ENCODE measurements at places on chromosomes 5 and 9.

DNA sequence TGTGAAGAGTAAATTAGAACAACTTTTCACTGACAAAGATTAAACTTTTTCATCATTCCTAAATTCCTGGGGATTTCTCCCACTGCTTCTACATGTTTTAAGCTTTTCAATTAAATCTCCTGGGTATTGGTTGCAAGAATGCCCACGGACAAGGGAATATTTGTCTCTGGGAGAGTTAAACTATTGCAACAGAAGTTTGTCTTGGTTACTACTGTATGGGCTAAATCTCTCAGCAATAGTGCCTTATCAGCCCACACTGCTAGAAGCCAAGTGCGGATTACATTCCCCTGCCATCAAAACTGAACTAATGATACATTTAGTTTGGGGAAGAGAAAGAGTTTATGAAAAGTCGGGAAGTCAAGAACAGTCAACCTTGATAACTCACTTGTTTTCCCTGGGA is 528.2 kb upstream of the C9orf72 start:
- no peak for DNase-seq

GRCh38 chr5:16736158-16736995 is 119.6 kb upstream of the RETREG1 start:
- DNase-seq = no peak

DNA sequence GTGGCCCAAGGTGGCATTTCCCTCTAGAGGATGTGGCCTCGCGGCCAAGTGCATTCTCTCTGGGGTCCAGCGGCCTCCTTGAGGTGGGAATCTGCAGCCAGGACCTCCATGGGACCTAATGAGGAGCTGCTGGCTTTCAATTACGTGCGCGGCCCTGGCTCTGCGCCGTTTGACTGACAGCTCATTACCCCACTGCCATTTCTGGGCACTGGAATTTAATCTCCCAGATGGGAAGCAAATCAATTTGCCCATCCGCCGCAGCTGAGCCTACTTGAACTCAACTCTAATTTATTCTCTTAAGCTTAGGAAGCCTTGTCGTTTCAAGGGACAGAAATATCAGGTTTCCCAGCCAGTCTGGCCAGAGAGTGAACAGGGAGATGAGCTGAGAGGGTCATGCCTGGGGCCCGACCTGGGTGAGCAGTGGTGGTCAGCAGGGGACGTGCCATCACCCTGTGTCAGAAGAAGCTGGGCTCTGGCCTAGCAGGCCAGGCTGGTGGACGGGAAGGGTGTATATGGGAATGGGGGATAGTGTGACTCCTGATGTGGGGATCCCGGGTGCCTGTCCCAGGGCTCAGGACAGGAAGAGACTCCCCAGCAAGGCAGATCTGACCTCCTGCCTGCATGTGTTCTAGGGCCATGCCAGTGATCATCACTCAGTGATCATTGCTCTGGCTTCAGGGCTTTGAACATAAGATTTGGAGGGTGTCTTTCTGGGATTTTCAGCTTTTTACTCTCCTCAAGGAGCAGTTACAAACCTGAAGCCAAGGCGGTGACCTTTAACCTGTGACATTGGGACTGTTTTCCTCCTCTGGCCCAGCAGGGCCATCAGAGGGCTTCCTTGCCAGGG is 69.7 kb downstream of the MACROH2A1 start:
- no peak for DNase-seq

- no peak for DNase-seq
Observed at GRCh38 chr9:114687034-114687433, 5.0 kb upstream of the TEX48 start.

DNA sequence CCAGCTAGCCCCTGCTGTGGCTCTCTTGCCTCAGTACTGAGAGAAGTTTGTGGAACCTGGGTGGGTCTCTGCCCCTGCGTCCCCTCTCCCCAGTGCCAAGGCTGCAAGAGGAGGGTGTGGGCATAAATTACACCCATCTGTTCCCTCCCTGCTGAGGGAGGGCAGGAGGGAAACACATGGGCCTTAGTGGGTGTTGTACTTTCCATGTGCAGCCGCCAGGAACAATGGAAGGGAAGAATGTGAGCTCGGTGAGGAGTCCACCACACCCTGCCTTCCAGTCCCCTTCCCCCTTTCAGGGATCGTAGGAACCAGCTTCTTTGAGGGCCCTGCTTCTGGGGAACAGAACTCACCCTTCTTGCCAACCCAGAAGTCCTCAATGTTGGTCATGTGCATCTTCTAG is 138.2 kb upstream of the KLF4 start:
- no peak for DNase-seq

- DNase-seq = no peak
Observed at GRCh38 chr9:100104314-100104713, 5.3 kb downstream of the INVS start.

DNA sequence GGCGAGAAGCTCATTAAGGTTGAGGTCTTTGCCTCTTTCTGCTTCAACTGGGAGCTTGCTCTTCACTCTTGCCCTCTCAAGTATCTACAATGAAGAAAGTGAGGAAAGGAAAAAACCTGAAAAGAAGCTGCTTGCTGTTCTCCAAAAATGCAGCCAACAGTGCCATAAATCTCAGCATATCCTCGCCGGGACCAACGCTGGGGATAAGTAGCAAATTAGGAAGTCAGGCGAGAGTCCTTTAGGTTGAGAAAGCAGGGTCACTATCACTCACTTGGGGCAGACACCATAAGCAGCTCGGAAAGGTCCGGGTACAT is 399 bp downstream of the NUP155 start:
- no peak for DNase-seq

DNA sequence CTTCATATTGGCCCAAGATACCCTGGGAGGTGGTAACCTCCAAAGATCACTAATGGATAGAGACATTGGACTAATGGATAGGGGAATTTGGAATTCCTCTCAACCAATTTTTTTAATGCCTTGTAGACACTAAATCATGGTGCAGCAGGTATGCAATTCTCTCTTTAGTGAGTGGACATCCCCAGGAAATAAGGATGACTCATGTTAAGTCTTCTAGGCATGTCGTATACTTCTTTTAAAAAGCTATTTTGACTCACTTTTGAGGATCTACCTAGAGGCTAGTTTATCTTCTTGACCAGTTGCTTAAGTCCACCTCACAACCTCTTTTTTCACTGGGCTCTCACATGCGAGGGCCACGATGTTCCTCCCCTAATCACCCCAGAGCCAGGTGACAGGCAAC is 211.6 kb upstream of the CDH12 start:
- no peak for DNase-seq

DNA sequence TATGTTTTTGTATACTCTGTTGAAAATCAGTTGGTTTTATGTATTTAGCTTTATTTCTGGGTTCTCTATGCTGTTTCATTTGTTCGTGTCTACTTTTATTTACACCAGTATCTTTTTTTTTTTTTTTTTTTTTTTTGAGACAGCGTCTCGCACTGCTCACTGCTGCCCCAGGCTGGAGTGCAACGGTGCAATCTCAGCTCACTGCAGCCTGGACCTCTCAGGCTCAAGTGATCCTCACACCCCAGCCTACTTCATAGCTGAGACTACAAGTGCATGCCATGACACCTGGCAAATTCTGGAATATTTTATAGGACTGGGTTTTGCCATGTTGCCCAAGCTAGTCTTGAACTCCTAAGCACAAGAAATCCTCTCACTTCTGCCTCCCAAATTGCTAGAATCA is 869.4 kb upstream of the CDH6 start:
- DNase-seq = no peak

DNA sequence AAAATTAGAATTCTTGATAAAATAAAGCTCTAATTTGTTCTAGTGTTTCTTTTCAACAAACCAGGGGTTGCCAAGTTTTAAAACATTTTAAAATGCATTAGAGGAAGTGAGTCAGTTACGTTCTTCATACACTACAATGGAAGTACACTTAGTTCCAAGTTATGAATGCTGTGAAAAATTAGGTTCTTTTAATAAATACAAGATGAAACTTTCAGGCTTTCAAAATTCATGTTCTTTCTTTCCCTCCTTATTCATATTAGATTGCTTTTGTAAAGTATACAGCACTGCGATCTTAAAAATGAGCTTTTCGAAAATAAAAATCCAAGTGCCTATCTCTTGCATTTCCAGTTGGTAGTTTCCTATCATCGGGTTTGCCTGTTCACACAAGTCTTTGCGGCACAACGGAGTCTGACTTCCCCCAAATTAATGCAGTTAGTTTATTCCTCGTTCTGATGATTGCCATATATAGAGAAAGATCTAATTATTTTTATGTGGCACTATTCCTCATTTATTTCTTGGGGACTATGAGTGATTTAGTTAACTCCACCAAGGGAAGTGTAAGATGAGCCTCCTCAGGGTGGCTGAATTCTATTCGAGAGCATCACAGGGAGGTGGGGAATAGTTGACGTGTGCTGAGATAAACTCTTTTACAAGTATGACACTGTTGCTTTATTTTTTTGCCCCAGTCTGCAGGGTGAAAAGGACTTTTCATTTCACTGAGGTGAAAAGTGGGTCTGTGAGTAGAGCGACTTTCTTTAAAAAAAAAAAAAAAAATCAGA is 238.2 kb downstream of the CD180 start:
- DNase-seq = no peak

GRCh38 chr5:178965465-178966055 is 24.6 kb downstream of the ZNF454 start:
- DNase-seq = no peak

GRCh38 chr5:73352649-73353230 is 95.8 kb downstream of the FOXD1 start:
- no peak for DNase-seq

- DNase-seq = no peak
Observed at GRCh38 chr9:116504081-116504480, 183.0 kb upstream of the TRIM32 start.

DNA sequence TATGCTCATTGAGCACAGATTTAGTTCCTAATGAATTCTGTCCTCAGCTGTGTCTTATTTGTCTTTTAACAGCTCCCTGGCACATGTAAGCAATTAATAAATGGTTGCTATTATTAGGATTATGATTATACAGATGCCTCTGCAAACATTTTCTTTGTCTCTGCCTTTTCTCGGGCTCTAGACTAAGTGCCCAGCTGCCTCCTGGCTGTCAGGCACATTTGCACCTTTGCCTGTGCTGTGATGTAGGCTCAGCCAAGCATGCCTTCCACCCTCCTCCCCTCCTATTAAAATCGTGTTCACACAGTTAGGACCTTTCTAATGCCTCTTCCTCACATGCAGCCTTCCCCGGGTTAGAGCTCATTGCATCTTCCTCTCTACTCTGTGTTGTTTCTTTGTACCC is 25.7 kb downstream of the NPR3 start:
- no peak for DNase-seq

GRCh38 chr5:148554621-148555020 is 99.7 kb downstream of the HTR4 start:
- DNase-seq = no peak

DNA sequence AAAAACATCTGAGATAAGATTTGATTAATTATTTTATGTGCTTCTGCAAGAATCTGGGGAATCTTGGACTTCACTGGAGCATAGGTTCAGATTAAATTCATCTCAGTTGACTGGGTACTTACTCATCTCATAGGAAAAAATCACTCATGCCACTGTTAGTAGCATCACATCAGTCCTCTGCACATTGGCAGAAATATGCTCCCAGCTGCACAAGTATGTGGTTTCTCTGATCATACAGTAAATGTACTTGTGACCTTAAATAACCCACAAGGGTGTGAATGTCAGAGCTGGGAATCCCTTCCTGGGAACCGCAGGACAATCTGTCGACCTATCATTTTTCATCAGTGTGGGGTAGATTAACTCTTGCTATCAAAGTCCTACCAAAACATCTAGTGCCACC is 203.7 kb upstream of the SLC24A2 start:
- no peak for DNase-seq

DNA sequence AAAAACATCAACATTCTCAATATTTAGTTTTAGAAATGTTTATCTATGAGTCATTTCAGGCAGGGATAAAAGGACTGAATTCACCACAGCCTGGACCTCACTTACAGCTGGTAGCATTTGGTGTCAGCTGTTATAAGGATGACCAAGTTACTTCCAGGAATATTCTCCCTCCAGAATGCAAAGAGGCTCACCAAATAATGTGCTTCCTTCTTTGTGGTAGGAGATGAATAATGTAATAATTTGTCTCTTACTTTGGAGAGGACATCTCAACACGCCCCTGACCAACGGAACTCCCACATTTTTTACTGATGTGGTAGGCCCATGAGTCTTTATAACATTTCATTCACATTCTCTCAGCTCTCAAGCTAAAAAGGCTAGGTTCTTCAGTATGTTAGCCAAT is 825.9 kb upstream of the GRAMD2B start:
- DNase-seq = no peak

- peak; percentile 16 for DNase-seq
Observed at GRCh38 chr9:16870596-16871335, at the start of gene BNC2. Gene BNC2, minus strand, starts transcription at chr9:16870670. Its CDS starts 22 bp downstream, at chr9:16870648.

DNA sequence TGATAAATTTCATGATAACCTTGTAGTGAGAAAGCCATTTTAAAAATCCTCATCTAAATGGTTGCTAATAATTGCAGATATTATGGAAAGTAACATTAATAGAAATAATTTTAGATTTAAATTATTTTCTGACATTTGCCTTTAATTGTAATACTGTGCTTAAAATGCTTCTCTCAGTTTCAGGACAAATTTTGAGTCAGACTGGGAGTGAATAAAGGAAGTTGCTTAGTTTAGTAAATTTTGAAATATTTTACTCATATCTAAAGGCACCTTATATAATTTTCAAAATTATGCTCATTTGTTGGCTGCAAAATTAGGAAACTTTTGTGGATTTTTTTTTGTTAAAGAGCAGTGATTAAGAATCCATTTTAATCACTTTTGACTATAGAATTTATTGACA is 93.8 kb downstream of the CSNK1G3 start:
- DNase-seq = no peak

GRCh38 chr9:127634698-127635097 is 22.6 kb downstream of the STXBP1 start:
- no peak for DNase-seq

GRCh38 chr9:94139672-94140417 is 55.6 kb downstream of the PTPDC1 start:
- no peak for DNase-seq

- no peak for DNase-seq
Observed at GRCh38 chr5:127292030-127292735, 1.6 kb downstream of the MEGF10 start.

- no peak for DNase-seq
Observed at GRCh38 chr9:35666549-35666948, 1.6 kb upstream of the ARHGEF39 start.

GRCh38 chr9:71936066-71936465 is 24.6 kb downstream of the C9orf85 start:
- DNase-seq = no peak

DNA sequence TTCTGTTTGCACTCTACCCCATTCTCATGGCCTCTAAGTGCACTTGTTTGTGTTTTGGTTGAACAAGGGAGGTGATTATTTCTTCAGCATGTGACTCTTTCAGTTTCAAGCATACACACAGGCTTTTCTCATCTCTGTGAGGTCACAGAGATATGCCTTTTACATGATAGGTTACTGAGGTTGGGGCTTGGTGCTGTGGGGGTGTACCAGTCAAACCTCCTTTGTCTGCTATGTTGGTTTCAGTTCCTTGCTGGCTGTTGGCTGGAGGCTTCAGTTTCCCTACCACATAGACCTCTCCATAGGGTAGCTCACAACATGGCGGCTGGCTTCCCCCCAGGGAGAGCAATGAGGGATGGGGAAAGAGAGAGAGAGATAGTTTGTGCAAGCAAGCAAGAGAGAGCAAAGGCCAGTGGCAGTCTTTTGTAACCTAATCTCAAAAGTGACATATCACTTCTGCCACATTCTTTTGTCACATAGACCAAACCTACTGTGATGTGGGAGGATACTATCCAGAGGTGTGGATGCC is 96.7 kb upstream of the SEMA6A start:
- no peak for DNase-seq

GRCh38 chr5:37838933-37839341 is 904 bp downstream of the GDNF start:
- DNase-seq = no peak

GRCh38 chr5:83553000-83553486 is 81.5 kb downstream of the VCAN start:
- DNase-seq = no peak

GRCh38 chr9:85521371-85522197 is 220.2 kb downstream of the AGTPBP1 start:
- peak; percentile 23 for DNase-seq
